NCI-H2029 treated with DMSO at 0.1 percent for 48 hours (cell line): ENCODE measurements at places on chromosomes 3 and 15.

DNA sequence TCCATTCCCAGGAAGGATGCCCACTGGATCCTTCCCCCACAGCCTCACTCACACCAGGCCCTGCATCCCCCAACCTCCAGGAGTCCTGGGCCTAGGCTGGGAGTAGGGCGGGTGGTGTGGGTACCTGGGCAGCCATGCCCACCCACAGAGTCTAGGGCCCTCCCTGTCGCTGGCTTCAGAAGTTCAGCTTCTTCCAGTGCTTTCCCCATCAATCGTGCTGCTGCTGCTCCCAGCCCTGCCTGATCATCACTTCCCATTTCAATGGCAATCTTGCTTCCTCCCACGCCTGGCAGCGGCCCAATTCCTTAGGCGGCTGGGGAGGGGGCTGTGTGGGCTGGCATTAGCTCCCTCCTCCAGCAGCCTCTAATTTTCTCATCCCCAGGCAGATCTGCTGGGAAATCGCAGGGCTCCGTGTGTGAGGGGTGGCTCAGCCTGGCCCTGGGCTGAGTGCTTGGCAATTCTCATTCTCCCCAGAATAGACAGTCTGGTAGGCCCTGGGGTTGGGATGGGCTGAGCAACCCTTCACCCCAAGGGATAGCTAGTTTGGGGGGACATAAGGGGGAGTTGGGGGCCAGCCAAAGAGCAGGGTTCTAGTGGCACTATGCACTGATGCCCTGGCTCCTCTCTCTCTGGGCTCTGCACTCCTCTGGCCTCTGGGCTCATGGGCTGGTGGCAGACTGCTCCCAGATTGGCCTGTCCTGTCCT lies 66.4 kb downstream of the SCN5A start:
- no peak for DNase-seq

- DNase-seq: peak; percentile 90
Measured at GRCh38 chr3:27312044-27312668, 57.0 kb downstream of the NEK10 start.

GRCh38 chr15:88403351-88403791 lies 63.8 kb downstream of the MRPL46 start:
- no peak for DNase-seq

- DNase-seq: no peak
Measured at GRCh38 chr15:70469651-70470555, 293.5 kb downstream of the UACA start.

GRCh38 chr3:123949641-123950040 lies 11.4 kb downstream of the CCDC14 start:
- DNase-seq: no peak

GRCh38 chr15:91541286-91541685 lies 312.2 kb upstream of the SLCO3A1 start:
- DNase-seq: no peak

DNA sequence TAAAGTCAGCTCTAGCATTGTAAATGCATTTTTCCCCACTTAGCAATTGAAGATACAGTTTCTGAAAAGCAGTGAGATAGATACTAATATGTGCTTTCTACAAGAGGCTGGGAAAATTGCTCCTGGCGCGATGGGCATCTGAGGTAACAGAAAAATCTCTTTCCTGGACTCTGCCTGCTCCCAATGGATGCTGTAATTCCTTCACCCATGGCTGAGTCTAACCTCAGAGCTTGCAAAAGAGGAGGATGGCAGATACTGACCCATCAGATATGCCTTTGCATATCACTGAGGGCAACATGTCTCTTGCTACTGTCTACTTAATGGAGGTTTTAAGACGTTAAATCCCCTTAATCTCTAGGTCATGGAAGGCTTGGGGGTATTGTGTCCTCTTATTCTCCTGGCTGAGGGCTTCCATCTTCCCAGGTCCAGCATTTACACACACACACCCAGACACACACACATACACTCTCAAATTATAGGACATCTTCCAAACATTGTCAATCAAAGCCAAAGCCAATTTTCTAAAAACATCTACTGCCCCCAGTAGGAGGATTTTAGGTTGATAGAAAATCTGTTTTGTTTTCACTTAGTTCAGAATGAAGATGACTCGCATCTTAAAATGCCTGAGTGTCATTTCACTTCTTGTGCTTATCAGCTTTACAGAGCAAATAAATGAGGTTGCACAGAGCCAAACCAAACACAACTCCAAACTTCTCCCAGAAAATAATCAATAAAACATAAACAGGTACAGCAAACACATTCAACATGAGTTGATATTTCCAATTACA lies 2.4 kb downstream of the TRPM1 start:
- DNase-seq: no peak
